ENCODE measurements at places on chromosomes 2 and 18.

DNA sequence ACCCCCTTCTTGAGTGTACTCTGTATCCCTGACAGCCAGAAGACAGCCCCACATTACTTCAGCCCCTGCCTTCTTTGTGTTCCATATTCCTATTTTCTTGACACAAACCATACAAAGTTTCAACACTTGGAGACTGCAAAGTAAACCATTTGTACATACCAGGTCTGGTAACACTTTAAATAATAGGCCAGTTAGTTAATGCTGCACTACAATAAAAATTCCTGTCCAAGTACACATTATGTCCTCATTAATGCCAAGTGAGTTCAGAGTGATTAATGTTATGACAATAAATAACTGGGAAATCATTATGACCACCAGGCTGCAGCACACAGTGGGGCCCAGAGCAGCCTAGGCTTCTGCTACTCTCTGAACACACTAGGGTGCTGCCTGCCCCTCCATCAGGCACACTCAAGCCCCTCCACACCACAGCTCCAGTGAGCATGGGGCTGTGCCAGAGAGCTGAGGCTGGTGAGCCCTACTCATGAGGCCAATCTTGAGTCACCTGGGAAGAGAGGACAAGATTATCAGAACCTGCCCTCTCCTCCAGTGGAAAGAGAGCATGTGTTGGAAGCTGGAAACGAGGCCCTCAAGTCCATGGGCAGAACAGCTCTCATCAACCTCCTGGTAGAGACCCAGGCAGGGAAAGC lies 138.7 kb downstream of the TTC32 start:
- DNase-seq, result no peak

- DNase-seq, result no peak
Measured at GRCh38 chr2:150376553-150377335, 110.7 kb downstream of the RND3 start.

DNA sequence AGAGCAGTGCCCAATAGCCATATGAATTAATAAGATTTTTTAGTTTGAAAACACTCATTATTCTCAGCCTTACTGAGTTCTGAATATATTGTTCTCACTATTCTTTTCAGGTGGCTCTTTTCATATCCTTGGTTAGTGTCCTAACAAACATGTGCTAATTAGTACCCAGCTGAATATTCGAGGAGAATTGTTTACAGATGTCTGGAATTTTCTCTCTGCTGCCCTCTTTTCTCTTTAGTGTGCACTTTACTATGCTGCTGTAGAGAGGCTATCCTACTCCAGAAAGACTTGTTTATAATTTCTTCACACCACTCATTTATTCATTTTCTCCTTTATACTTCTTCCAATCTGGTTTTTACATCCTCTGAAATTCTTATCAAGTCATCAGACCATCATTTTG lies 405.3 kb downstream of the SPAG16 start:
- no peak for DNase-seq

DNA sequence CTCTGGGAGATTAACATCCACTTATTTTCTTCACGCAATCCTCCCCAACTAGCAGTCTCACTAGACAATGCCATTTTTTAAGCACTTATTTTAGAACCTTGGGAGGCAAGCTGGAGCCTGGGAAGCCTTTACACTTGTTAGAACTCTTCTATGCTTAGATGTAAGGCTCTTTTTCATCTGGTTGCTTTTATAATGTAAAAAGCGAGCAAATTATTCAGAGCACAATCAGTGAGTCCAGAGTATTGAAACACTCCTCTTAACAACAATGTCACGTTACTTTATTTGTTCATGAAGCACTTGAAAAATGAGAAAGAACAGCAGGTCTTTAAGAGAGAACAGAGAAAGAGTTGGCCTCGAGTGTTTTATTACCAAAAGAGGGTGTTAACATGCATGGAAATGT lies 84.1 kb upstream of the SLC8A1 start:
- no peak for DNase-seq

DNA sequence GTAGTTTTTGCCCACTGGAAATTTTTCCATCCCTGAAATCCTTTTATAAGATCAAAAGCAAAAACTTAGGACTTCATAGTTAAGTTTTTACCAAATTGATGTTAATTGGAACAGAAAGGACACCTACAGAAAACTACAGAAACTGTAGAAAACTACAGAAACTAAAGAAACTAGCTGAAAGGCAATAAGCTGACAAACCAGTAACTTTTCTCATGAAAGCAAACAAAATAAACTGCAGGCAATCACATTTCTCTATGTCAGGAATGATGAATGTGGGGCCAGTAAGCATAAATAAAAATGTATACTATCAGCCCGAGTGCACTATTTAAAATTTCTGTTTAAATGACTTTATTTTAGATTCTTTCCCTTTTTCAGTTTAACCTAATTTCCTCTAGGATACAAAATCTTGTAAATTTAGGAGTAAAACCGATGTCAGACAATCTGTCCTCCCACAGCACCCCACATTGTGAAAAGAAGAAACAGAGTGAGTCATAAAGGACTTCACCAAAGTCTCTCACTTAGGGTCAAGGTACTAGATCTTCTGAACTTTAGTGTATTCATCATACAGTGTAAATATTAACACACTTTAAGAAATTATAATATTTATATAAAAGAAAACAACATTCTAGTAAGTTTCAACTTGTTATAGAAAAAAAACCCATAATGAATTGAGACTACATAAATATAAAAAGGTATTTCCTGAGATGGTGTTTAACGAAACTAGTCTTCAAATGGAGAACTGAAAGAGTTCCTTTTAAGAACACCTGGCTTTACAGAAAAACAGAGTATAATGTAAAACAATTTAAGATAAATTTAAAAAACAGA lies 46.6 kb downstream of the USP40 start:
- no peak for DNase-seq
